ENCODE measurements at places on chromosomes 3 and 15.
A peak's percentile ranks its signal among the peaks of the same experiment; 100 is the strongest.

DNA sequence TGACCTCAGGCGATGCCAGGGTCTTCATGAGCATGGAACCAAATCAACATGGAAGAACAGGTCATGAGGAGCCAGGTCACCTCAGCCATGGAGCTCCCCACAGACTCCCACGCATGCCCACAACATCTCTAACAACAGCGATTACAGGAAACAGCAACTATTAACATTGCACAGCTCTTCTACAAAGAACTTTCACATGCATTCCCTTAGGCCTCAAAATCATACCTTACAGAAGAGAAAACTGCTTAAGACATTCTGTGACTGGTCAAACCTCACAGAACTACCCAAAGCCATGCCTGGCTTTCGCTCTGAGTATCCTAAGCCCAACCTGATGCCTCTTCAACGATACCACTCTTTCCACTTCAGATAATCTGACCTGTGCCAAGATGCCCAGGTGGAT, 117.8 kb downstream of the OXNAD1 start:
- no peaks in the 10 kb centered on the region for H3K27me3 ChIP-seq
- no peak overlapping the region for H3K27ac ChIP-seq
- no peaks in the 10 kb centered on the region for H3K36me3 ChIP-seq
- no peak overlapping the region for H3K4me3 ChIP-seq
- peaks cover 10% of the 10 kb centered on the region for H3K4me1 ChIP-seq

DNA sequence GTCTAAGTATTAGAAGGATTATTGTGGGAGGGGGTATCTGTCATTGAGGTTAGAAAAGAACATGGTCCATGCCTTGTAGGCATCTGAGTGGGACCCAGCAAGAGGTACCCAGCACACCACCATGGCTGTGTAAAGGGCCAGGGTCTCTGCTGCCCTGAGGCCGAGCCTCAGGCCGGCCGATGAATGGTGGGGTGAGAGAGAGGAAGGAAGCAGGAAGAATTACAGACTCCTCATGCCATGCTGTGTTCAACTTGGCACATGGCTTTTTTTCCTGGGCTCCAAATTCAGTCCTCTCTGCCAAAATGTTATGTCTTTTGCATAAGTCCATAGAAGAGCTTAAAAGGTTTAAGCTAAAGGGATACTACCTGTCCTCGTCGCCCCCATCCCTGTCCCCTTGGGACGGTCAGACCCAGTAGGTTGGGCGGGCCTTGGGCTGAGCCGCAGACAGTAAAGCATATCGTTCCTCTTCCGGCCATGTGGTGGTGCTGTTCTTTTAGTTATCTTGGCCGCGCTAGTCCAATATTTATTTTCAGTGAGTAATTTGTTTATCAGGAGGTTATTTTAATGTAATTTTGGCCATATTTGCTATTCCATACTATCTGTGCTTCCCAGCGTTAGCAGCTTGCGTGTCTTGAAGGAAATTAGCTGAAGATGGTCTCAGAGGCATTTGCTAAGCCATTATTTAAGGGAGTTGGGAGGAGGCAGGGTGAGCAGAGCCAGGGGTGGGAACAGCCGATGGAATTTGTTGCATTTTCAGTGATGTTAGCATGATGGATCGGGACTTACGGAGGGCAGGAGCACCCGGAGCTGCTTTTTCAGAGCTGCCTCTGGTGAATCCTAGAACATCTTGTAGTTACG, 152.4 kb downstream of the AGBL1 start:
- no peaks in the 10 kb centered on the region for H3K27me3 ChIP-seq
- no peak overlapping the region for H3K4me3 ChIP-seq
- no peaks in the 10 kb centered on the region for H3K4me1 ChIP-seq

- no peak overlapping the region for H3K4me3 ChIP-seq
- H3K36me3 ChIP-seq, result no peaks in the 10 kb centered on the region
Observed at GRCh38 chr15:27824841-27825422, 274.2 kb downstream of the OCA2 start.

GRCh38 chr3:39528844-39529243, 61.4 kb downstream of the MOBP start:
- no peaks in the 10 kb centered on the region for H3K4me1 ChIP-seq
- DNase-seq, result no peak
- H3K27me3 ChIP-seq, result no peaks in the 10 kb centered on the region
- H3K27ac ChIP-seq, result no peak overlapping the region

GRCh38 chr3:178439504-178439903, 96.7 kb upstream of the KCNMB2 start:
- H3K27ac ChIP-seq, result no peak overlapping the region
- peaks cover 4% of the 10 kb centered on the region for H3K4me1 ChIP-seq
- DNase-seq, result no peak
- no peaks in the 10 kb centered on the region for H3K36me3 ChIP-seq
- no peak overlapping the region for H3K4me3 ChIP-seq

DNA sequence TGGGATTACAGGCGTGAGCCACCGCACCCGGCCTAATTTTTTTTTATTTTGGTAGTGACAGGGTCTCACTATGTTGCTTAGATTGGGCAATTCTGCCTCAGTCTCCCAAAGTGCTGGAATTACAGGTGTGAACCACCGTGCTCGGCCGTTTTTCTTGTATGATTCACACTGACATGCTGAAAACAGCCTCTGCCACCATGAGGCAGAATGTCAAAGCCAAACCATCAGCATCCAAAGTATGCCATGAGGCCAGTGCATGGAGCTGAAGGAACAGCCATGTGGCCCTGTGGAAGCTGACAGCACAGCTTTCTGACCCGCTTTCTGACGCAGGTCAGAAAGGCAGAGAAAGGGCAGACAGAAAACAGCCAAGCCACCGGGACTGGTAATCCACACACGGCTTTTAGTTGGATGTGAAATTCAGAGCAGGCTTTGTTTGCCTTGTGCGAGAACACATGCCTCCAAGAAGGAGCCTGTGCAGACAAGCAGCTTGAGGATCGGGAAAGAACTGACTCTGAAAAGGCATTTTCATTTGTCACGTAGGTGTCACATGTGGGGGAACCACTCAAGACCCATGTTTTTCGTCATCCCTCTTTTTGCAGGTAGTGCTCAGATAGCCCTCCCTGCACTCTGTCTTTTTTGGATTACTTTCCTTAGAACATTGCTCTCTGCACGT, 25.1 kb downstream of the XYLB start:
- no peaks in the 10 kb centered on the region for H3K36me3 ChIP-seq
- no peak overlapping the region for H3K4me3 ChIP-seq
- H3K27me3 ChIP-seq, result no peaks in the 10 kb centered on the region

GRCh38 chr3:48412375-48413001, 17.4 kb downstream of the PLXNB1 start:
- no peaks in the 10 kb centered on the region for H3K36me3 ChIP-seq
- DNase-seq, result no peak
- H3K27me3 ChIP-seq, result no peaks in the 10 kb centered on the region

DNA sequence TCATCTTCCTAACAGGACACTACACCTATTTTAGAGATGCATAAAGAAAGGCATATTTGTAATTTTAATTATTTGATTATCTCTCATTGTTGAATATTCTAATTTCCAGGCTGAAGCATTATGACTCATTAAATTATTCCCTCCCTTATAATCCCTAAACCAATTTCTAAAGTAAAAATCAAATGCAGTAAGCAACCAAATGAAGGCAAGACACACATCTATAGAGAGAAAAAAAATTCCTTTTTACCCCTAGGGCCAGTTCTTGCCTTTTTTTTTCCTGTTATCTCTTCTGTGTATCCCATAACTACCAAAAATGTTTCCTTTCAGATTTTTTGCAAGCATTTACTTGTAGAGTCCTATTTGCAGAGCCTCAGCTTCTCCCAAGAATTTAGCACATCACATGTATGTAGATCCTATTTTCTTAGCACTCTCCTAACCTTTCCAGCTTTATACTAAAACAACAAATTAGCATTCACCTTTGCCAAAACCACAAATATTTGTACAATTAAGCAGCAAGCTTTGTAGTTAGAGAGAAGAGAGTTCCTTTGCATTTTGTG, 177.9 kb downstream of the SATB1 start:
- no peaks in the 10 kb centered on the region for H3K27me3 ChIP-seq
- H3K36me3 ChIP-seq, result no peaks in the 10 kb centered on the region
- H3K4me3 ChIP-seq, result no peak overlapping the region
- H3K27ac ChIP-seq, result no peak overlapping the region
- no peak for DNase-seq
- H3K4me1 ChIP-seq, result no peaks in the 10 kb centered on the region

GRCh38 chr15:69498987-69499386, 46.4 kb downstream of the RPLP1 start:
- H3K4me1 ChIP-seq, result no peaks in the 10 kb centered on the region
- no peak for DNase-seq
- no peaks in the 10 kb centered on the region for H3K36me3 ChIP-seq
- no peak overlapping the region for H3K4me3 ChIP-seq
- H3K27ac ChIP-seq, result no peak overlapping the region
- no peaks in the 10 kb centered on the region for H3K27me3 ChIP-seq

DNA sequence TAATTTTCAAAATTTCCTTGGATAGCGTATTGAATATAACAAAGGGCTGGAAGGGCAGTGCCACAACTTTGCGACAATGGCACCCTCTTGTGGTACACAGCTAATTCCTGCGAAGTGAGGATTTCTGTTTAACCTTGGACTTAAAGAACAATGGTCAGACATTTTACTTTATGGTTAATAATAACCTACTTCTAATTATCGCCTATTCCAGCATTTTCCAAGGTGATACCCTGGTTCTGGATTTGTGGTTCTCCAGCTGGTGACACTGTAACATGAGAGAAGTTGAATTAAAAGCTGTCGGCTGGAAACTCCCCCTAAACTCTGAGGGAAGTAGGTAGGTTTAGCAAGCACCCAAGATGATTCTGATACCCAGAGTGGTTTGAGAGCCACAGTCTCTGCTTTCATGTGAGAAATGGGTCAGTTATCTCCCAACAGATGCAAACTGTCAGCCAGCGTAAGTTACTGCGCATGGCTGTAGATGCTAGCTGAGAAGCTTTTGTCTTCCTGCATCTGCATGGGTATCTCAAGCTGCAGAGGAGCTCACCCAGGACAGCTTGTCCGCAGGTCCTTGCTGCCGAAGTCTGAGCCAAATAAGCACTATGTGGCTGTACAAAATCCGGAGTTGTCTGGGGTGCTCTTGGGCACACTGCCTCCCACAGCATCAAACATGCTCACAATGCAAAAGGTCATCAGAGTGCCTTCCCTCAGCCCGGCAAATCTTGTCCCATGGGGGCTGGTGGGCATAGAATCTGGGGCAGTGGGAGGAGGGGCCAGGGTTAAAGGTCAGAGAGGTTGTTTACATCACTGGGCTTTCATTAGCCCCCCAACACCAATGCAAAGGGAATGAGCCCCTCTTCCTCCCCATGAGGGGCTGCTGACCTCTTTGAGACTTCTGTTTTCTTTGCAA, 6.6 kb upstream of the CHSY1 start:
- no peaks in the 10 kb centered on the region for H3K36me3 ChIP-seq
- no peak for DNase-seq
- no peaks in the 10 kb centered on the region for H3K4me1 ChIP-seq
- H3K27me3 ChIP-seq, result no peaks in the 10 kb centered on the region

DNA sequence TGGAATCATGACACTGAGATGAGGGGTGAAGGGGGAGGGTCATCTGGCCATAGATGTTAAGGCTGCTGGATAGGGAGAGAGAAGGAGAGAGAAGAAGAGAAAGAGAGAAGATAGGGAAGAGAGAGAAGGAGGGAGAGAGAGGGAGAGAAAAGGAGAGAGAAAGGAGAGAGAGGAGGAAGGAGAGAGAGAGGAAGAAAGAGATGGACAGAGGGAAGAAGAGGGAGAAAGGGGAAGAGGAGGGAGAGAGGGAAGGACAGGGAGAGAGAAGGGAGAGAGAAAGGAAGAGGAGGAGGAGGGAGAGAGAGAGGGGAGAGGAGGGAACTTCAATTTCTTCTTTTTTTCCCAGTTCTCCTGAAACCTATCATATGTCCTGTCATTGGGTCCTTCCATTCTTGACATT, 15.1 kb upstream of the RBP1 start:
- no peaks in the 10 kb centered on the region for H3K27me3 ChIP-seq
- no peak overlapping the region for H3K4me3 ChIP-seq
- no peaks in the 10 kb centered on the region for H3K36me3 ChIP-seq
- H3K27ac ChIP-seq, result no peak overlapping the region
- no peak for DNase-seq

DNA sequence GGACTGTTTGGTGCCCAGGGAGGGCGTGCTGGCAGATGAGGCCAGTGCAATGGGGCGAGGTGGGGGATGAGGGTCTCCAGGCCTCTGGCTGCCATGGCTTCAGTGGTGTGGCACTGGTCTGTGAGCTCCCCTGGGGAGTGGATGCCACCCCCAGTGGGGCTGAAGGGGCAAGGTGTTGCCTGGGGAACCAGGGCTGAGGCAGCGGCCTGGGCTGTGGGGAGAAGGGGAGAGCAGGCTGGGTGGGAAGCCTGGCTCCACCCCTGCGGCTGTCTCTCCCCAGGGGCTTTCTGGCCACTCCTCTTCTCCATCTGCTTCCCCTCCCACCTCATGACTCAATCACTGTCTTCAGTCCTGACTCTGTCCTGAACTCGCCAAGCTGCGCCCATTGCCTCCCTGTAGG, 88.4 kb upstream of the TLE3 start:
- no peak overlapping the region for H3K27ac ChIP-seq
- DNase-seq, result no peak
- H3K27me3 ChIP-seq, result no peaks in the 10 kb centered on the region
- H3K36me3 ChIP-seq, result no peaks in the 10 kb centered on the region

GRCh38 chr15:67824976-67825880, at the start of gene SKOR1:
SKOR1 (plus strand) TSS chr15:67825509; CDS start chr15:67825603, 94 bp downstream.
- no peak within 1 kb of the TSS for H3K27ac ChIP-seq
- peaks cover 62% of the 10 kb centered on the region for H3K27me3 ChIP-seq
- DNase-seq, result no peak
- H3K36me3 ChIP-seq, result no peaks in the 10 kb centered on the region
- peaks cover 72% of the 10 kb centered on the region for H3K4me1 ChIP-seq

GRCh38 chr15:96037584-96037983, 292.9 kb upstream of the NR2F2 start:
- no peaks in the 10 kb centered on the region for H3K27me3 ChIP-seq
- no peaks in the 10 kb centered on the region for H3K4me1 ChIP-seq
- H3K27ac ChIP-seq, result no peak overlapping the region

DNA sequence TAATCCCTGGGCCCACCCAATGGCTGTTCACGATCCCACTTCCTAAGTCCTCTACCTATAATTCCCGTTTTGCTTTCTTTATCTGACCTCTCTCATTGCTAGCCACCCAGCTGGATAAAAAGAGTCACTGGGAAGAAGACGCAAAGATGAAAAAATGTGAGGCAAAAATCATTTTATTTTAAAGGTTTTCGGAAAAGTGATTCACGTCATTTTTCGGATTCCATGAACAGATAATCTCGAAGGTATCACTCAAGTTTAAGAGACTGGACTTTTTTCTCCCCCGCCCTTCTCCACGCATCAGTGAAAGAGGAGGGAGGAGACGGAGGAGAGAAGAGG, 266.6 kb downstream of the CGGBP1 start:
- peak overlapping the region; percentile 43 for H3K27ac ChIP-seq
- H3K4me3 ChIP-seq, result peak overlapping the region; percentile 35
- no peak for DNase-seq
- H3K4me1 ChIP-seq, result peaks cover 13% of the 10 kb centered on the region
- no peaks in the 10 kb centered on the region for H3K36me3 ChIP-seq

All from vagina (tissue), 2 donors.